Activated T-cell treated with anti-CD3 and anti-CD28 coated beads for 1 hour (primary cell): ENCODE measurements at places on chromosomes 11 and 22.

GRCh38 chr11:62504158-62504973 lies 42.2 kb downstream of the AHNAK start:
- no peak for DNase-seq

- DNase-seq, result no peak
Observed at GRCh38 chr11:89521294-89521693, 30.1 kb upstream of the NOX4 start.

- no peak for DNase-seq
Observed at GRCh38 chr22:44617828-44618227, 84.2 kb upstream of the PRR5 start.

- no peak for DNase-seq
Observed at GRCh38 chr22:41264408-41264941, 21.5 kb downstream of the RANGAP1 start.

DNA sequence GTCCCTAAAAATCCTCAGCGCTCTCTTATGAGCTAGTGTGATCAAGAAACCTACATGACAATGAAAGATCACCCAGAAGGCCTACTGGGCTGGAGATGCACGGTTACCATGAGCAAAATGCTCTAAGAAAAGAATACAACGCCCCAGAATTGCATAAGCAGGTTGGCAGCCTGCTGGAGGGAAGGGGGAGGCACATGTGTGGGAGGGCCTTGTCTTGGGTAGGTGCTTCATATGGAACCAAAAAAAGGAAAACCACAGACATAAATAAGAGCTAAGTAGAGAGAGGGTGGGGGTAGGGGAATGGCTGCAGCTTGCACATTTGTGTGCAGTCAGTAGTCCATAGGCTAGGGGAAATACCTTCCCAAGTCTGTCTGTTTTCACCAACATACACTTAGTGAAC lies 2.8 kb downstream of the SIAE start:
- DNase-seq, result no peak

GRCh38 chr22:21666786-21667185 lies 974 bp downstream of the PPIL2 start:
- DNase-seq, result no peak

- no peak for DNase-seq
Observed at GRCh38 chr22:37167176-37167980, 17.7 kb upstream of the IL2RB start.

- no peak for DNase-seq
Observed at GRCh38 chr11:5289696-5290095, 12.1 kb downstream of the OR51B4 start.

GRCh38 chr22:36067235-36067558 lies 38.6 kb upstream of the RBFOX2 start:
- DNase-seq, result no peak

GRCh38 chr11:126948563-126948962 lies 52.0 kb downstream of the KIRREL3 start:
- DNase-seq, result no peak

DNA sequence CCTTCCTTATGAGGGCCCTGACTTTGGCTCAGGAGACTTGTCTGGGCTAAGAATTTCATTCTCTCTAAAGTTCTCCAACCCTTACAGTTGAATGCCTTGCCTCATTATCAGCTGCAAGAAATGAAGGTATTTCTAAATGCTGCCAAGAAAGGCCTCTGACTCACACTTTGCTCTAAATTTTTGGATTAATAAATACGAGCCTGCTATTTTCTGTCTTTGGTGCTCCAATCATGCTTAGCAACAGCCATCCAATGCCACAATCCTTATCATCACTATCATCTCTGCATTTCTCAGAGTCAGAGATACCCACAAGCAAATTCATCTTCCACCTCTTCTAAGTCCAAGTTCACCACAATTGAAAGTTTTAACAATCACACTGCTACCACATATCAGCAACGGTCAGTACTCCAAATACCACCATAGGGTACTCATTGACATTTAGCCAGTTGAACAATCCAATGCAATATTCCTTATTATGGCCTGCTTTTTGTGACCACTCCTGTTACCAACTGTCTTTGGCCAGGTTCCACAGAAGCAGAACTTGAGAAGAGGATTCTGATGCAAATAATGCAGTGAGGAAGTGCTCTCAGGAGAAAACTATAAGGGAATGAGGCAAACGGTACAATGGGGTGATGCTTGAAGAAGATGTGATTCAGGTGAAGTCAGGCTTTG lies 5.7 kb downstream of the PATE2 start:
- DNase-seq, result no peak

DNA sequence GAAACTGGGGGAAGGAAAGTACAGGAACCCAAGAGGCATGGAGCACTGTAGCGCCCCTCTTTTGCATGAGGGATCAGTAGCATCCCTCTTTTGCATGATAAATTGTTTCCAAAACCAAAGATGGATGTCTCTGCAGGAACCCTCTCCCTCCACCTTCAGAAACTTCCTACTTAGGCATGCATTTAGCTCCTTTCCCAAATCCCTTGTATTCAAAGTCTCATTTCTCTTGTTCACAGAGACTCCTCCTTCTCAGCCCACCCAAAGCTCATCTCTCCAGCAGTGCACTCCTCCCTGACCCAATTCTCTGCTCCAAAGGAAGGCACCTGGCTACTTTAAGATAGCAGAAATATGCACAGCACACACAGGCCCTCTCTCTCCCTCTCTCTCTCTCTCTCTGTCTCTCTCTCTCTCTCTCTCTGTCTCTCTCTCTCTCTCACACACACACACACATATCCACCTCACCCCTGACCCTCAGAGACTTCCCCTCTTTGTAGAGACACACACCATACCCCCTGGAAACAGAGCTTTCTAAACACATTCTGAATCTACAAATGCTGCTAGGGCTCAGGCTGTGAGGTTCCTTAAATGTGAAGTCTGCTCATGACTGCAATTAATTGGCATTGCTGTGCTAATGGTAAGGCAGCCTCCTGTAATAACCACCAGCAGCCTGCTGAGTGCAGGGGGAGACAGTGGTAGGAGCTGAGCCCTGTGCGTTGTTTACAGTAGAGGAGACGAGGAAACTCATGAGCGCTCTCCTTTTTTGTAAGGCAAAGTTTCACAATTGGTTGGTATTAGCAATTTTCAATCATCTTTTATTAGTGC lies 519.6 kb downstream of the NTM start:
- DNase-seq, result no peak

- DNase-seq, result no peak
Observed at GRCh38 chr11:76085270-76085669, 121.0 kb downstream of the WNT11 start.

DNA sequence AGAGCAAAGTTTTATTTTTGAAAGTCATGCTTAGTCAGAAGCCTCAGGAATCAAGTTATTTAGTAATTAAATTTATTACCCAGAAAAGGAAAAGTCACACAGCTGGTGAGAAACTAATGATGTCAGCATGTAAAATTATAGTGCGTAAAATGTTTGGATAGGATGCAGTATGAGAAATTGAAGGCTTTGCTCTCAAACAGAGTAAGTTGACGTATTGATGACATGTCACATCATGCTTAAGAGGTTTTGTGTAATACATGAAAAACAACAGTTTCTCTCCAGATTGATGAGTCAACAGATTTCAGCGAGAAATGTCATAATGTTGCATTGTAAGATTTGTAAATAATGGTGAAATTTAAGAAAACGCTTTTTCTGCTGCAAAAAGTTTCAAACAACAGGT lies 769.8 kb downstream of the METTL15 start:
- no peak for DNase-seq

- DNase-seq, result peak; percentile 42
Observed at GRCh38 chr22:46150655-46151477, 540 bp downstream of the PPARA start.

GRCh38 chr22:31087744-31088215 lies 6.7 kb downstream of the SMTN start:
- DNase-seq, result no peak

GRCh38 chr11:12189543-12190235 lies 79.3 kb downstream of the MICAL2 start:
- peak; percentile 16 for DNase-seq

DNA sequence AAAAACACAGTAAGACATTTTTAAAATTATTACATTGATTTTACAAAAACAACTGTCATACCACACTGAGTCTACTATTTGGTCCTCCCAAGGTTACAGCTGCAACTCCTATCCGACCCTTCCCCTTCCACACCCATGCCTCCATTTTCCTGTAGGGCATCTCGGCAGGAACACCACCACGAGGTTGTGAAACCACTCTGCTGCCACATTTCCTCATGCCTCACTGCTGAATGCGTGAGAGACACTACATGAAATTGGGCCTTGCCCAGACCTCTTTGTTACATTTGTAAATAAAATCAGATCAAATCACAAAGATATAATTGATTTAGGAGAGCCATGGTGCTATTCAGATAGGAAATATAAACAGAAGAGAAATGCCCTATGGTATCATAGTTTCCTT lies 2.0 kb downstream of the ARHGAP32 start:
- no peak for DNase-seq

GRCh38 chr11:37511425-37511933 lies 913.4 kb upstream of the RAG2 start:
- DNase-seq, result no peak

GRCh38 chr11:64347193-64347867 lies 7.3 kb downstream of the CCDC88B start:
- DNase-seq, result no peak

DNA sequence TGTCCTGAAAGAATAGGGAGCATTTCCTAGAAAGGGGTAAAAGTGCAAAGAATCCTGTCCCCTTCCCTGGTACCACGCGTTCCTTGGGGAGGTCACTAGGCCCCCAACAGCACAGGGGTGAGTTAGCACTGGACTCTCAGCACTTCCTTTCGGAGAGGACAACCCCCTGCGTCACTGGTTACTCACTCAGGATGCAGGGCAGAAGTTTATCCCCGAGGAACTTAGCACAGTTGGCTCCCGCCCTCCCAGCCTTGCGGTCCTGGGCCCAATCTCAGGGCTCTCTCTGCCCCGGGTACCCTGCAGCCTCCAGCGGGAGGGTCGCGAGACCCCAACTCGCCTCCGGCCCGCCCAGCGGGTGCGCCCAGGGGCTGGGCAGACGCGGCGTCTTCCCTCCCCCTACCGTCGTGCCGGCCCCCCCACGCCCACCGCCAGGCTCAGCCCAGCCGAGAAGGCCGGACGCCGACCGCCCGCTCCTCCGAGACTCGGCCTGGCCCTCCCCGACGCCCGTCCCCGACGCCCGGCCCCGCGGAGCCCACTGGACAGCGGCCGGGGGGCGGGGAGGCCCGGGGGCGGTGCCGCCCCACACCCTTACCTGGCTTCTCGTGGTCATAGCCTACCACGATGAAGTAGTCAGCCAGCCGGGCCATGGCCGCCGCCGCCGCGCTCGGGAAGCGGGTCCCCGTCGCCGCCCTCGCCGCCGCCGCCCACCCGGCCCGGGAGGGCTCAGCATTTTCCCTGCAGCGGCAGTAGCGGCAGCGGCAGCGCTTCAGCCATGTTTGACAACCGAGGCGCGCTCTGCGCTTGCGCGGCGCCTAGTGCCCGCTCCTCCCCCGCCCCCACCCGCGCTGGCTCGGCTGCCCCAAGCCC lies at the start of gene SBF2:
Gene SBF2 (minus strand): TSS at position 797 of the 867 bp plus-strand sequence. CDS start 150 bp downstream, at position 647.
- DNase-seq, result peak; percentile 70

DNA sequence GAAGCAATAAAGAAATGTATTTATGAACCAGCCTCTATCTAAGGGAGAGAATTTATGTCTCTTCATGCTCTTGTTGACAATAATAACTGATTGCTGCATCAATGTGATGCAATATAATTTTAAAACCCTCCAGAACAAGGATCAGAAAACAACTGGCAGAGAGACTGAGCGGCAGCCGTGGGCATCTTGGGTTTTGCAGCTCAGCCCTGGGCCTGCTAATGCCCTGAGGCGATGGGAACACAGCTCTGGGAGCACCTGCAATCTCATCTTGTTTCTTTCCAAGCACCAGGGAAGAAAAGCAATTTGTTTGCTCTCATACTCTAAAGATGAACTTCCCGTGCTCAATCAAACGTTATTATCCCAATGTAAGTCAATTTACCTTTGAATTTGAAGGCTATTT lies 245.7 kb downstream of the ST3GAL4 start:
- DNase-seq, result no peak

DNA sequence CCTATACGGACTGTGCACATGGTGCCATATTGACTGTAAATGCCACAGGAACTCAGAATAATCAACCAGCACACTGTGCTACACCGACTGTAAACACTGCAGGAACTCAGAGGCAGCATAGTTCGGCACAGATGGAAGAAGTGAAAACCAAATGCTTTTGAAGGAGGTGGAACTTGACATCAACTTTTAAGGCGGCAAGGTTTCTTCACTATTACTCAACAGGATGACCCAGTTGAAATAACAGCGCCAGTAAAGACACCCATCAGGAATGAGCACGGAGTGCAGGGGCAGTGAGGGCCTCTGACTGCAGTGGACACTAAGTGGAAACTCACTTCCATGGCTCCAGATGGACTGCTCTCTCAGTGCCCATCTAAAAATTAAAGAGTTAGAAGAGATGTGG lies 15.7 kb downstream of the TESMIN start:
- no peak for DNase-seq

DNA sequence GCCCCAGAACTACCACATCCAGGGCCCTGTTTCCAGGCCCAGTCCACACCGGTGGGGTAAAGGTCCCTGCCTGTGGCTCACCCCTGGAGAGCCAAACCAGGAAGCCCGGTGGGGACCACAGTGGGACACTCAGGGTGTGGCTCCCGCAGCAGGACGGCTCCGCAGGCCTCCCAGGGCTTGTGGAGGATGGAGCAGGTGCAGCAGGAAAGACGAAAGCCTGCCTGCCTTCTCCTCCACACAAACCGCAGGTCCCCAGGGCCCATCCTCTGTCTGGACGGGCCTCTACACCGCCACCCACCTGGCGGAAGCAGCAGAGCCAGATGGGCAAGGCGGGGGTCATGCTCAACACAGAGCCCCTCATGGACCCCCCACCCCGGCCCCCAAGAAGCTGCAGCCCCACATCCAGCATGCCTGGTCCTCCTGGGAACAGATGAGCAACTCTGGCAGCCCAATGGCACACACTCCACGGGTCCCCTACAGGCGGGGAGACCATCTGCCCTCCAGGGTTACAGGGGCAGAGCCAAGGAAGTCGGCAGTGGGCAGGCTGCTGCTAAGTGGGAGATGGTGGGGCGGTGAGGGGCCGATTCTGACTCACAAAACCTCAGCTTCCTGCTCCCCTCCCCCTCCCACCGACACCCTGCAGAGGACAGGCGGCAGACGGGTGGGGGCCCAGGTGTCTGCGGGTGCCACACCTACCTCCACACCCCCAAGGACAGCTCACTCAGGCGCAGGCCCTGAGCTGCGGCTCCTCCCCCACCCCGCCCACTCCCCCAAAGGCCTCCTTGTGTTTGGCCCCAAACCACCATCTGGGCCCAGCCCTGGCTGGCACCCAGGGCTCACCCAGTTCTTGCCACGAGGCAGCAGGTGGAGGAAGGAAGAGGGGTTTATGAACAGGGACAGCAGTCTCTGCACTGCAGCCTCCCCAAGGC lies 5.2 kb downstream of the SBF1 start:
- peak; percentile 95 for DNase-seq

GRCh38 chr22:20243537-20244249 lies 24.4 kb downstream of the RTN4R start:
- DNase-seq, result peak; percentile 35
